ENCODE measurements at places on chromosomes 5 and 9.

- peak; percentile 92 for DNase-seq
These were observed 97.4 kb downstream of the DAB2IP start for GRCh38 chr9:121748727-121749423.

- no peak for DNase-seq
These were observed 88.3 kb downstream of the PHF2 start for GRCh38 chr9:93664549-93665120.

- DNase-seq: no peak
These were observed 257.9 kb upstream of the ANKRD55 start for GRCh38 chr5:56490971-56491468.

DNA sequence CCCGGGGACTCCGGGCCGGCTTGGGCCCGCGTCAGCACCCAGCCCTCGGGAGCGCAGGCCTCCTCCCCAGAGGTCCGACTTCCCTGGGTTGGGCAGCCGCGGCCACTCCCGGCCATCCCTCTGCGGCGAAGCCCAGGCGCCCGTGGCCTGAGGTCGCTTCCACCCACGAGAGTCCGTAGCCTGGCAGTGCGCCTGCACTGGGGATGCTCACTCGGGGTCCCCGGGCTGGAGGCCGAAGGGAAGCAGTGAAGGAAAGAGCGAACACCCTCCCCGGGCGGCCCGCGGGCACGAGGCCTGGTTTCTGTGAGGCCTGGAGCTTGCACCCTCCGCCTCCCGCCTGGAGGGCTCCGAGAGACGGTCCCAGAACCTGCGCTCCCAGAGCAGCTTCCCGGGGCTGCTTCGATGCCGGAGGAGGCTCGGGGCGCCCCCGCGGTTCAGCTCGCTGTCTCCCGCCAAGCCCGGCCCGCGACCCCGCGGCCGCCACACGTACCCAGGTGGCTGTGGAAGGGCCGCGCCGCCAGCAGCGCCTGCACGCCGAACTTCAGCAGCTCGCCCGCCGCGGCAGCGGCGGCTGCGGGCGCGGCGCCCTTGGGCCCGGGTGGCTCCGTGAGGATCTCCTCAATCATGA, 607 bp downstream of the BARX1 start:
- DNase-seq: no peak

DNA sequence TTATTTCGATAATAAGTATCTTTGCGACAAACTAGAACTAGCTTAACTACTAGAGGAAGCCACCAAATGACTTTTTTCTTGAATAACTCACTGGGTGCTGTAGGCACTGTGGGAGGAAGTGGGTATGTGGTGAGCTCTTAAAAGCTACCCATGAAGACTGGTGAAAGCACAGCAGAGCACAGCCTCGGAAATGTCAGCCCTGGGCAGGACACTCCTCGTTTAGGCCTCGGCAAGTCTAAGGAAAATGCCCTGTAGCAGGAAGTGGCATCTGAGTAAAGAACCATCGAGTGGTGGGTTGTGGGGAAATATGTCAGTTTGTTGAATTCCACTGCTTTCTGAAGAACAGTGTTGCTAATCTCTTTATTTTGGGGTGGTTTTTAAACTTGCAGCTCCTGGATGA, 44.0 kb upstream of the NCS1 start:
- no peak for DNase-seq

- peak; percentile 71 for DNase-seq
These were observed 23.1 kb upstream of the CNOT6 start for GRCh38 chr5:180470966-180471582.

- DNase-seq: no peak
These were observed 19.9 kb downstream of the GOLM1 start for GRCh38 chr9:86079421-86079831.

DNA sequence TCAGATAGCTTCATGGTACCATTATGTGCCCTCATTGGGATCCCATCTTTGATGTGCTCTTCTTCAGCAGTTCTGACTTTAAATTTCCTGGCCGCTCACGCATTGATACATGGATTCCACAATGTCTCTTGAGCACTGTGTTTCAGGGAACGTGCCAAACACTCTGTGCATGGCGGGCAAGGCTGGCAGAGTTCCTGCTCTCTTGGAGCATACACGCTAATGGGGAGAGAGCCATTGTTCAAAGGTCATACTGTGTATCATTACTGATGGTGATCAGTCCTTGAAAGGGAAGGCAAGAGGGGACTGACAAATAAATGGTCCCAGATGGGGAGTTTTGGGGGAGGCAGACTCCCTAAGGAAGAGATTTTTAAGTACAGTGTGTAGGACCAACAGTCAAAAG, 52.3 kb downstream of the AMBP start:
- no peak for DNase-seq

- no peak for DNase-seq
These were observed 19.5 kb upstream of the DUSP1 start for GRCh38 chr5:172790496-172790889.

GRCh38 chr9:113602126-113603047, 138.9 kb downstream of the RGS3 start:
- peak; percentile 94 for DNase-seq

DNA sequence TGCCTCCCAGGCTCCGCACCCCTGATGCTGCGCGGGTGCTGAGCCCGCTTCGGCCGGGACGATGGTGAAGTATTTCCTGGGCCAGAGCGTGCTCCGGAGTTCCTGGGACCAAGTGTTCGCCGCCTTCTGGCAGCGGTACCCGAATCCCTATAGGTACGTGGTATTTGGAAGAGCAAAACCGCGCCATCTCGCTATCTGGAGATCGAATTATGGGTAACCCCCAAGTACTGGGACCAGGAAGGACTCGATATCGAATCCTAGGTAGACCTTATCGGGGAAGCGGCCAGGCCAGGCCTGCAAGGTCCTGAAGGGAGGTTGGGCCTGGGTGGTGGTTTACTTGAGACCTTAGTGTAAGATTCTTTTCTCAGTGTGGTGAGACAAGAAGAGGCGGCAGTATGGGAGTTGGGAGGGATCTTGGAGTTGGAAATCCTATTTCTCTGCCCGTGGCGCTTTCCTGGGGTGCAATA, 359 bp downstream of the PRELID1 start:
- DNase-seq: no peak

DNA sequence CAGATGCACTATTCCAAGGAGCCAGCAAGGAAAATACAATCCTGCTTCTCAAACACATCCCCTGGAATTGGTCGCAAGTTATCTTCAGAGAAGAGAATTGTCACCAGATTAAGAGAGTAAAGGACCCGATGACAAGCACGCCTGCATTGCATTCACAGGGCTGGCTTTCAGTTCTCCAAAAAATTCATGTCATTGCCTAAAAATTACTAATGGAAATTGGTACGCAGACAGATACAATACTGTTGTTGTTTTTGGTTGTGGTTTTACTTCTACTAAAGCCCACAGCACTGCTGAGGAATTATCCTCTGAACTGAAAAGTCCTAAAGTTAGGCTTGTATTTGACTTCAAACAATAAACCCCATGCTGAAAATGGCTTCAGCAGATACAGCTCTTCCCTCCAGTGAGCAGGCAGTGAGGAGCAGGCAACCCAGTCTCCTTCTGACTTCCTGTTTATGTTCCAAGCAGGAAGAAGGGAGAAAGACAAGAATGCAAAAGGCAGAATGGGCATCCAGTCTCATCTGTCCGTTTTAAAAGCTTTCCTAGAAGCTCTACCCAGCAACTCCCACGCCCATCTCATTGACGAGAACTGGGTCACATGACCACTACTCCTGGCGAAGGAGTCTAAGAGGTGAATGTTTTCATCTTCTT, 80.6 kb upstream of the ZNF366 start:
- no peak for DNase-seq

GRCh38 chr9:81874931-81875330, 53.3 kb upstream of the SPATA31D4 start:
- DNase-seq: peak; percentile 47

- DNase-seq: peak; percentile 66
These were observed 34.7 kb downstream of the LHX3 start for GRCh38 chr9:136170006-136170901.

- no peak for DNase-seq
These were observed 255.9 kb downstream of the TRPM3 start for GRCh38 chr9:70865471-70865870.

DNA sequence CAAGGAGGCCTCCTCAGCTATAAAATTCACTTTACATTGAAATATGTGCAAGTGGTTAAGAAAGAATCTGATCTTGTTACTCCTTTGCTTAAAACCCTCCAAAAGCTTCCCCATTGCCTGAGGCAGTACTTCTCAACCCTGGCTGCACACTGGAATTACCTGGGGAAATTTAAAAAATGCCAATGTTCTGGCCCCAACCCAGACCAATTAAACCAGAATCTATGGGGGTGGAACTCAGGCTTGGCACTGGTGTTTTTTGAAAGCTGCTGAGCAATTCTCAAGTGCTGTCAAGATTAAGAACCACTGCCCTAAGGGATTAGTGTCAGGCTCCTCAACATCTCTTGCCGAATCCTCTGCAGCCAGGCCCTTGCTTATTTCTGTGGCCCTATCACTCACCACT, 269.6 kb downstream of the ELAVL2 start:
- no peak for DNase-seq

DNA sequence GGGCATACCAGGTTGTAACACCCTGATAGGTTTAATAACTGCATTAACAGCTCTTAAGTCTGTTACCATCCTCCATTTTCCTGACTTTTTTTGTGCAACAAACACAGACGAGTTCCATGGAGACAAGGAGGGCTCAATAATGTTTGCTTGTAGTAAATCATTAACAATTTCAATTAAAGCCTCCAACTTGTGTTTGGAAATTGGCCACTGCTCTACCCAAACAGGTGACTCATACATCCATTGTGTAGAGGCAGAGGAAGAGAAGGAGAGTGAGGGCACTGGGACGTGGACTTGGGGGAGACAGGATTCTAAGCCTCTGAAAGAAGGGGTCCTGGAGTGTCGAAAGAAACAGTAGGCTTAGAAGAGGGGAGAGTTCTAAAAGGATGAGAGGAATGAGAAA, 213.6 kb upstream of the KCNN2 start:
- no peak for DNase-seq

DNA sequence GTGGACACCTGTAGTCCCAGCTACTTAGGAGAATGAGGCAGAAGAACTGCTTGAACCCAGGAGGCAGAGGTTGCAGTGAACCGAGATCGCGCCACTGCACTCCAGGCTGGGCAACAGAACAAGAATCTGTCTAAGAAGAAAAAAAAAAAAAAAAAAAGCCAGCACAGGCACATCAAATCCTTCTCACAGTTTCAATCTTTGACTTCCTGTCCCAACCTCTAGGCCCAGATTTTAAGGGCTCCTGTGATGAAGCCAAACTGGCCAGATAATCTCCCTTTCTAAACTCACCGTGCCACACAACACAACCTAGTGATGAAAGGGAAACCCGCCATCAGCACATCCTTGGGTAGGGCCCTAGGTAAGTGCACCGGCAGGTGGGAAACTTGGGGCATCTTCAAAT, 58.1 kb downstream of the ROR2 start:
- DNase-seq: no peak

GRCh38 chr5:56637321-56637920, 177.9 kb upstream of the MAP3K1 start:
- peak; percentile 24 for DNase-seq

DNA sequence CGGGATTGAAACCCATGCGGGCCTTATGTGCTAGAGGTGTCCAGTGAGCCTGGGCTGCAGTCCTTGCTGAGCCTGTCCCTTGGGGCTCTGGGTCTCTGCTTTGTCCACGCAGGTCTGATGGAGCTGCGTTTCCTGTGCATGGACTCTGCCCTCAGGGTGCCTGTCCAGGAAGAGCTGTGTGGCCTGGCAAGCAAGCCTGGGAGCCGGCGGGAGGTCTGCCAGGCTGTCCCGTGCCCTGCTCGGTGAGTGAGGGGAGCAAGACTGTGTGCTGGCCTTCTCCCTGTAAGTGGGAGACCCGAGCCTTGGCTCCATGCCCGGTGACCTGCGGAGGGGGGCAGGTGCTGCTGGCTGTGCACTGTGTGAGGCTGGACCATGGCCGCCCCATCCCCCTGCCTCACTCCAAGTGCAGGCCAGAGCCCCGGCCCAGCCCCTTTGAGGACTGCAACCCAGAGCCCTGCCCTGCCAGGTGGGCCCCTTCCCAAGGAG, 11.2 kb upstream of the CACFD1 start:
- no peak for DNase-seq

DNA sequence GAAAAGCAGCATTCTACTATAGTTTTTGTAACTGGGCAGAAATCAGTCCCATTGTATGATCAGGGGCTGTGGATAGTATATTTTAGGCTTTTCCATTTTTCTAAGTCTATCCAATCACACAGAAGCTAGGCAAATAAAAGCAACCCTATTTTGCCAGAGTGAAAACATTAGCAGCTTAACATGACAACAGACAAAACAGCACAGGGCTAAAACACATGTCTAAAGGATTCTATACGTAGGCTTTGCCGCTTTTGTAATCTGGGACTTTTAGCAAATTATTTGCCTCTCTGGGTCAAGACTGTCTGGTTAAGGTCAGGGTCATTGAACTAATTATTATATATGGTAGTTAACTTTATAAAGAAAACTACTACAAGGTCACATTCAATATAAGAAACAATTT, 4.2 kb downstream of the MARCHF3 start:
- DNase-seq: no peak

GRCh38 chr5:65808251-65808741, 86.3 kb downstream of the NLN start:
- peak; percentile 12 for DNase-seq

- no peak for DNase-seq
These were observed 54.1 kb downstream of the MTAP start for GRCh38 chr9:21856301-21857094.

GRCh38 chr9:112487008-112487798, 576 bp downstream of the KIAA1958 start:
- DNase-seq: peak; percentile 59

GRCh38 chr9:37415011-37415719, 7.3 kb upstream of the GRHPR start:
- peak; percentile 81 for DNase-seq

DNA sequence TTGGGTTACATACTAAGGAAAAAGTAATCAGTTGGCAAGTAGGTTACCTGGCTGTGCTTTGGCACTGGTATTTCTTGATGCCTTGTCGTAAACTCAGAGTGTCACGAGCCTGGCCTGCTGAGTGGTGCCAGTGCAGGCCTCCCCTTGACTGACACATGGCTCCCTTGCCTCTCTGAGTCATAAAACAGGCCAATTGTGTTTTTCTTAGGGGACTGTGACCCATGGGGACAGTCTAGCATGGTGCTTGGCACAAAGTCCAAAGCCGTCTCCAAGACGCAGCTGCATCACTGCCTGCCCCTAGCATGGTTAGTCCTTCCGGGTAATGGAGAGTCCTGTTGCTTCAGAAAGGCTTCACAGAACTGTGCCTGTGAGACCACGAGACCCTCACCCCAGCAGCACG, 132.5 kb downstream of the MVB12B start:
- DNase-seq: no peak

GRCh38 chr5:178590141-178590923, at the start of gene COL23A1:
Gene COL23A1, minus strand, starts transcription at chr5:178590393.
- no peak for DNase-seq

- DNase-seq: peak; percentile 86
These were observed 30.0 kb upstream of the PSD2 start for GRCh38 chr5:139765409-139766217.

Measured in hepatic stellate cell (primary cell).